ENCODE measurements at places on chromosomes 5 and 9. TPM values are rescaled to one million over a fixed set of nuclear protein-coding genes. Genes with fewer than 3 reads are reported as not detected.

FOXE1 gene
- not detected for total RNA-seq

GRCh38 chr5:147375151-147375550, 134.7 kb downstream of the DPYSL3 start:
- no peak for DNase-seq

DNA sequence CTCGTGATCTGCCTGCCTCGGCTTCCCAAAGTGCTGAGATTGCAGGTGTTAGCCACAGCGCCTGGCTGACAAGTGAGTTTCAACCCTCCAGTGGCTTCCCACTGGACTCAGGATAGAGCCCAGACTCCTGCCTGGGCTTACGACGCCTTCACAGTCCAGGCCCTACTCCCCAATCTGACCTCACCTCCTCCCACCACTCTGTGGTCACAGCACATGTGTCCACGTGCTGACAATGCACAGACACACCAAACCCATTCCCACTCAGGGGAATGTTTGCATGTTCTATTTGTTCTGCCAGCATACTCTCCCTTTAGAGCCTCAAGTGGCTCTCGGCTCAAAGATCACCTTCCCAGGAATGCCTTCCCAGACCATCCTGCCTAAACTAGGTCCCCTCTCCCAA, 31.1 kb upstream of the TRIM14 start:
- DNase-seq = no peak

DNA sequence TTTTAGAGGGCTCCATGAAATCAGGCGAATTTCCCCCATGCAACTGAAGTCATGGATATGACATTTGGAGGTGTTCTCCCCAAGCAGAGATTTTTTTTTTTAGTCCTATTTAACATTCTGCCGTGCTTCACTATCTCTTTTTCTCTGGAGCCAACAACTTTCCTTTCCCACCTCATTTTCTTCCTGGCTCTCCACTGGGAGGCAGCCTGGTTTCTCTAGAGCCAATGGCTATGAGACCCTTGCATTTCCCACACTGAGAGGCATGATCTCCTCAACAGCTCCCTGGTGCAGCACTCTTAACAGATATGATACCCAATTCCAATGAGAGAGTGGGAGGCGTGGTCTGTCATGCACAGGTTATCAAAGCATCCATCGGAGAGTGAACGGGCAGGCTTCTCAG, 310.8 kb downstream of the DRD1 start:
- DNase-seq = no peak

Measured in aorta (tissue), 5 donors.